ENCODE measurements at places on chromosomes 11 and 22.
A peak's percentile ranks its signal among the peaks of the same experiment; 100 is the strongest.

DNA sequence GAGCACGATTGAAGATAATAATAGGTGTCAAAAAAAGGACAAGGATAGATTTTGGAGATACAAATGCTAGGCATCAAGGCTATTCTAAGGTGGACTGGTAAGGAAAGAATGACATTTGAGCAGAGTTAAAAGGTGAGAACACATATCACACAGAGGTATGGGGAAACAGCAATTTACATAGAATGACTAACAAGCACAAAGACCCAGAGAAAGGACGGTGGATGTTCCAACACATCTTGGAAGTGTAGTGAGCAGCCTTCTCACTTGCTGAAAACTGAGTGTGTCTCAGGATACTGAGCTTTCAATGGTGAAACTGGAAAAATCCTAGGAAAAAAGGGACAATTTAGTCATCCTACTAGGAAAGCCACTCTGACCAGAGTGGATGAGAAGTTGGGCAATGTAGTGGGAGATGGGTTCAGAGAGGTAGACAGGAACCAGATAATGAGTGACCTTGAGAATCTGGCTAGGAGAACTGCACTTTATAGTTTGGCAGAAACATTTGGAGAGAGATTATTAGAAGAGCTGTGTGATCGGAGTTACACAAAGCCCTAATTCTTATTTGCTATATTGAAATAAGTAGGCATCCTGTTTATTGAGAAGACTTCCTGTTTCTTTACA is 706.0 kb downstream of the KCNA4 start:
- DNase-seq = no peak

DNA sequence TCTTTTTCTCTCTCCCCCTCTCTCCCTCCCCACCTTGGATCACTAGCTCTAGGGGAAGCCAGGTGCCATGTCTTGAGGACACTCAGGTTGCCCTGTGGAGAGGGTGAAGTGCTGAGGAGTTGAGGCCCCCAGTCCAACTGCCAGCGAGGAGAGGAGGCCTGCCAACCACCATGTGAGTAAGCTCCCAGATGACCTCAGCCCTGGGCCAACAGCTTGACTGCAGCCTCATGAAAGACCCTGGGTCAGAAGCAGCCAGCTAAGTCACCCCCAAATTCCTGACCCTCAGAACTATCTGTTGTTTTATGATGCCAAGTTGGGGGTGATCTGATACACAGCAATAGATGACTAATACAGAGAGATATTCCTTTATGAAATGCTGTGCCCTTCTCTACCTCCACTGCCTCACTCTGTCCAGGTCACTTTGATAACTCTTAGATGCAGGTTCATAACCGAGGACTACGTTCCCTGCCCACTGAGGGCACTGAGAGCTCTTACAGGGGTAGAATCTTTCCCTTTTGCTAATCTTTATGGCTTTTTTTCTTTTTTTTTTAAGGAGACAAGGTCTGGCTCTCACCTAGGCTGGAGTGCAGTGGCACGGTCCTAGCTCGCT is 8.0 kb downstream of the ARFGAP3 start:
- no peak for DNase-seq

GRCh38 chr22:22943521-22944267 is 56.1 kb downstream of the IGLL5 start:
- DNase-seq = no peak

DNA sequence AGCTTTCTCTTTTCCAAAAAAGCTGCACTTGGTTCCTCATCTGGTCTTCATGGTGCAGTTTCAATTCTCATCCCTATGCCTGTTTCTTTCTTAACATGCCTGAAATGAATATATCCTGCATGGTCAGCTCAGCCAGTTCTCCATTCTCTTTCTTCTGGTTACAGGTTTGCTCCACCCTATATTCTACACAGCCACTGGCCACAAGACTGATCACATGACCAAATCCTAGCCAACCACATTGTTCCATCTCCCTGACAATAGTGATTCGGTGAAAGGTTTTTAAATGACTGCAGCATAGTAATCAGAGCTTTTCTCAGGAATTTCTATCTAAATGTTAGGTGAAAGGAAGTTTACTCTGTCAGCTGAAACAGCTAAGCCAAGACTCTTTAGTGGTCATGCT is 891.4 kb downstream of the METTL15 start:
- no peak for DNase-seq

DNA sequence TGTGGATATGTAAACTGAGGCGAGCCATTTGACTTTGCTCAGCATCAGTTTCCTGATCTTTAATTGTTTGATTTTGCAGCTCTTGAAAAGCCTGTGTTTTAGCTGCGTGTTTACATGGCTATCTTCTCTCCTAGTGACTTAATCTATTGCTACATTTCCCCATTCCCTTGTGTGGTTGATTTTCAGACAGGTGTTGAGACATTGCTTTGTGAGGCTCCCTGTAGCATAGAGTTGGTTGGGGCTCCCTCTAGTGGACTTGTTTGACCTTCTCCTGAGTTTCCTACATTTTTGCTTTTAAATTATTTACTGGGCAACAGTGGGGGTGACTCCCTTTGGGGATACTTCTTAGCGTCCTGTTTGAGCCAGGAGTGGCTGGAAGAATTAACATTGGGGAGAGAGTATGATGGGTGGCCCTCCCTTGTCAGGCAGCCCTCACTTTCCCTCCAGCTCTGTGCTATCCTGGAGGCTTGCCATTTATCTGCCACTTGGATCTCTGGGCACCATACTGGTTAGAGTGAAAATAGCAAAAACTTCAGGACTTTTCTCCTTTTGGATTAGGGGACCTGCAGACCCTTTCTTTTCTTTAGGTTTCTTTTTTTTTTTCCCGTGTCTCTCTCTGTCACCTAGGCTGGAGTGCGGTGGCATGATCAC is 9.2 kb upstream of the CBL start:
- peak; percentile 48 for DNase-seq

DNA sequence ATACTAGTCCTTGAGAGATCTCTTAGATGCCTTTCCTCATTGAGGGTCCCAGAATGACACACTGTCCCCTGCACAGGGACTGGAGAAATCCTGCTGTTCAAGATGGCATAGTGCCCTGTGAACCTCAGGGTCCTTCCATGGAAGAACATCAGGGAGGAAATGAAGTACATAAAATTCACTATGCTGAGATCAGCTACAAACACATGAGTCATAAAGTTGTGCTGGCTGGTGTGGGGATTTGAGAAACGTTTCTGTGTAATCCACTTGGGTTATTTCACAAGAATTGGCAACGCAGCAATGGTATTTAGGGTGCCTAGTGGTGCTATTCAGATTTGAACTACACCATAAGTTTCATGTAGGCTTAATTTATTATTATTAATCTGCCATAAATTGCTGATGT is 174.4 kb downstream of the MAML2 start:
- no peak for DNase-seq

DNA sequence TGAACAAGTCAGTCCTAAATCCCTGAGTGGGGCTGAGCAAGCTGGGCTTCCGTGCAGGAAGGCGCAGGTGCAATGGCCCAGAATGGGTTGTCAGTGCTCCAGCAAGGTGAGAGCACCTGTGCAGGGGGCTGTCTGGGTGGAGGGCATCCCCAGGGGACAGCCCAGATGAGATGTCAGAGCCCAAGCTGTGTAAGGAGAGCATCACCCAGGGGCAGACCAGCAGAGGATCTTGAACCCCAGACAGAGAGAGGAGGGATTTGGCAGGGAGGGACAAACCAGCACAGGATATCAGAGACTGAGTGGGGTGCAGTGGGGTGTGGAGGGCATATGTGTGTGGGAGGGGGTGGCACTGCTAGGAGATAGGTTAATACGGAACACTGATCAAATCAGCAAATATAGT is 114.9 kb upstream of the TMEM45B start:
- DNase-seq = no peak

DNA sequence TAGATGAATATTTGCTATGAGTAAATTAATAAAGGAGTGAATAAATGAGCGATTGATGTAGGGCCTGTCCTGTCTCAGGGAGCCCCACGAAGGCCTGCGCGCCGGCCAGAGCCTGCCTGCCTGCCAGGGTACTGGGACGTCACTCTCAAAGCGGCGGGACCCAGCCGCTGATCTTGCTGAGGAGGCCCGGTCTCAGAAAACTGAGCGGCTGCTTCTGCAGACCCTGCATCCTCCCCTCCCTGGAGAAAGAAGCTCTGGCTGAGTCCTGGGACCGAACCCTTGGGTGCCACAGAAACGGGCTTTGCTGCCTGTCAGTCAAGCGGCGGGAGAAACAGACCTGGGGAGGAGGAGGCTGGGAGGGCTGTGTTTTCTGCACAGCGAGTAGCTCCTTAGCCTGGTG is 91.6 kb upstream of the B3GAT1 start:
- no peak for DNase-seq

DNA sequence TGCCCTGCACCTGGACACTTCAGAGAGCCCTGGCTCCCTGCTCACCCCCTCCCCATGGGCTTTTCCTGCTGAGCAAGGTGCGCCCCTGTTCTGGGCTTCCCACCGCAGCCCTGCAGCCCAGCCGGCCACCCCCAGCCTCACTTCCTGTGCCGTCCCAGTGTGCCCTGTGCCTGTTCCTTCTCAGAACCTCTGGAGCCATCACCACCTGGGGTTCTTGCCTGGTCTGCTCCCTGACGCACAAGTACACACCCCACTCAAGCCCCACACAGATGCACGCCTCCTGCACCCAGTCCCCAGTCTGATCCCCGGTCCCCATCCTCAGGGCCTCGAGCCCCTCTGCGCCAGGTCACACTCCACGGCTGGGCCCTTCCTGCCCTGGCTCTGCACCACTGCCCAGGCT is 23.9 kb upstream of the DGCR8 start:
- DNase-seq = no peak

DNA sequence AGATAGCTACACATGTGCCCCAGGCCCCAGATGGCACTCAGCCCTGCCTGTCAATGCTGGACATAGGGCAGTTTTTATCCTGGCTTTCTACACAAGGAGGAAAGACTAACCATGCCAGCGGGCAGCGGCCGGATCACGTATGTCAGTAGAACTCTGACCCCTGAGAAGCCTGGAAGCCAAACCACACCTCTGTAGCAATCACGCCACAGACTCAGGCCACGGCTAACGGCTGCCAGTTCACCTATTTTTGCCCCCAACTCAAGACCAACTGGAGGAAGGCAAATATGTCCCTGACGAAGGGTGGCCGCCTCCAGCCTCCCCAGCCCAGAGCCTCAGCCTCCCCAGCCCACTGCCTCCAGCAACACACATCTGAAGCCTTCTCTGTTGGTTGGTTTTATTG is 7.2 kb upstream of the CD81 start:
- no peak for DNase-seq

DNA sequence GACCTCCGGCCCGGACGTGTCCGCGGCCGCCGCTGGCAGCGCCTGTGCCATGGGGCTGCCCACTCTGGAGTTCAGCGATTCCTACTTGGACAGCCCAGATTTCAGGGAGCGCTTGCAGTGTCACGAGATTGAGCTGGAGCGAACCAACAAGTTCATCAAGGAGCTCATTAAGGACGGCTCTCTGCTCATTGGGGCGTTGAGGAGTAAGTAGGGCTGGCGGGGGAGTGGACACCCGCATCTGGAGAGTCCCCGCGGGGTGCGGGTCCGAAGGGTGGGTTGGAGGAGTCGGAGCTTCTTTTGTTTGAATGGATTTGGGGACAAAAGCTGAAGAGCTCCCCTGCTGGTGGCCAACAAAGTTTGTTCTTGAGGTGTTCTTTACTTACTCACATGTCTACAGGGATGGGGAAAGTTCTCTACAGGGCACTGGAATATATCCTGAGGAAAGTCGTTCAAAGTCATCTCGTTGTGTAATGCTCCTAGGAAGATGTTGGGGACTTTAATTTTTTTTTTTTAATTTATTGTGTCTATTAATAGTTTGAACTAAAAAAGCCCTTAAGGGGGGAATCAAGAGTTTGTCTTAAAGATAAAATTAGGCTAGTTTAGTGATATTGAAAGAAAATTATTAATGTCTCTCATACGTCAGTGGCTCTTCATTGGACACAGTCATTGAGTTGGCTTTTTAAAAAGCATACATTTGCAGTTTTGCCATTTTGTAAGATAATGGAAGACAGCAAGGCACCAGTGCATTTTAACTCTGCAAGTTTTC is 725 bp downstream of the ARHGAP42 start:
- no peak for DNase-seq

DNA sequence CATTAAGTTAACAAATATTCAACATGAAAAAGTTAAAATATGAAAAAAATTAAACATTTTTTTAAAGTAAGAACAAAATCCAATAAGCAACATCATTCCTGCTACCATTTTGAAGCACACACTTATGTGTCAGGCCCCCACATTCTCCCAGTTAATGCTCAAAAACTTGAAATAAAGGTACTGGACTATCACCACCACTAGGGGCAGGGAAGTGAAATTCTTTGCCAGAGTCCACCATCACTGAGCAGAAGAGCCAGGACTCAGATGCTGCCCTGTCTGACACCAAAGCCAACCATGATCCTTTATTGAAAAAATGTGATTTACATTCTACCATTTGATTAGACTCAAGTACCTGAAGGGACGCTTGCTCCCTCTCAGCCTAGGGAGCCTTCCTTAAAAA is 39.1 kb downstream of the PITPNB start:
- no peak for DNase-seq

- no peak for DNase-seq
Measured at GRCh38 chr11:3735827-3736226, 61.5 kb downstream of the NUP98 start.

- DNase-seq = no peak
Measured at GRCh38 chr22:49302150-49302460, 525.6 kb downstream of the BRD1 start.

DNA sequence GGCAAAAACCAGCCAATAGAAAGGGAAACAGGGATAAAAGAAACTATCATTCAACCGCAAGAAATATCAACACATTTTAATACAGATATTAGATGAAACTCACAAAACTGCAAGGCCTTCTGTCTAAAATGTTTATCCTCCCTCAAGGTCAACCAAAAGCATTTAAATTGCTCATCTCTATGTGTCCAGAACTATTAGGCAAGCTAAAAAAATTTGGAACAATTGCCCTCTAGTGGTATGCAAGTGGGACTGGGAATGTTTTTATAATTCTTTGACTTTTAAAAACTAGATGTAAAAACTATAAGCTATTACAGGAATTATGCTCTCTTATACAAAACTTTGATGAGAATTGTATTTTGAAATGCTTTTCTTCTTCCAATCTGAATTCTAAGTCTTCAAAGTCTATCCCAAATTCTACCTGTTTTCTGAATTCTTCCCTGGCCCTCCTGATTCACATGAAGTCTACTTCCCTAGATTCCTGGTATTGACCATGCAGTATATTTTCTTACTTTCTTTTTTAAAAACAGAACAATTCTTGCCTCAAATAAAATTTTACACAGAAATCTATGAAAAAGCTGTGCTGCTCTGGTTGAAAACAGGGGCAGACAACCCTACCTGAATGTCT is 4.9 kb downstream of the CWC15 start:
- no peak for DNase-seq

DNA sequence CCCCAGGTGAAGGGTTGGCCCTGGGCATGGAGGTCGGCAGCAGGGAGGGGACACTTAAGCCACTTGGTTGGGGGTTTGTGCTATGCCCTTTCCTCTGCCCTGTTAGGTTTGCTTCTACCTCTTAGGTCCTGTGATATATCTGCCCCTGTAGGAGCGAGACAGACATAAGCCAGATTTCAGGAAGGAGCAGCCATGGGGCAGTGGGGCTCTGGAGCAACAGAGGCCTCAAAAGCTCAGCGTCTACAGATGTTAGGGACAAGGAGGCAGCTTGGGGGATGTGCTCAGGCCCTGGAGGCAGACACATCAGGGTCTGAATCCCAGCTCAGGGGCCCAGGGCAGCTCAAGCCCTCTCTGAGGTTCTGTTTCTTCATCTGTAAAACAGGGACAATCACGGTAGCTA is 27.2 kb upstream of the KCNQ1OT1 start:
- no peak for DNase-seq

Data from stimulated activated CD4-positive, alpha-beta T cell treated with anti-CD3 and anti-CD28 coated beads, Interleukin-1b, Interleukin-23, amount 100 ng/mL, for 24 hours (primary cell).